ENCODE measurements at places on chromosomes 3 and 15.

- DNase-seq = no peak
Observed at GRCh38 chr15:69513450-69513960, 60.9 kb downstream of the RPLP1 start.

DNA sequence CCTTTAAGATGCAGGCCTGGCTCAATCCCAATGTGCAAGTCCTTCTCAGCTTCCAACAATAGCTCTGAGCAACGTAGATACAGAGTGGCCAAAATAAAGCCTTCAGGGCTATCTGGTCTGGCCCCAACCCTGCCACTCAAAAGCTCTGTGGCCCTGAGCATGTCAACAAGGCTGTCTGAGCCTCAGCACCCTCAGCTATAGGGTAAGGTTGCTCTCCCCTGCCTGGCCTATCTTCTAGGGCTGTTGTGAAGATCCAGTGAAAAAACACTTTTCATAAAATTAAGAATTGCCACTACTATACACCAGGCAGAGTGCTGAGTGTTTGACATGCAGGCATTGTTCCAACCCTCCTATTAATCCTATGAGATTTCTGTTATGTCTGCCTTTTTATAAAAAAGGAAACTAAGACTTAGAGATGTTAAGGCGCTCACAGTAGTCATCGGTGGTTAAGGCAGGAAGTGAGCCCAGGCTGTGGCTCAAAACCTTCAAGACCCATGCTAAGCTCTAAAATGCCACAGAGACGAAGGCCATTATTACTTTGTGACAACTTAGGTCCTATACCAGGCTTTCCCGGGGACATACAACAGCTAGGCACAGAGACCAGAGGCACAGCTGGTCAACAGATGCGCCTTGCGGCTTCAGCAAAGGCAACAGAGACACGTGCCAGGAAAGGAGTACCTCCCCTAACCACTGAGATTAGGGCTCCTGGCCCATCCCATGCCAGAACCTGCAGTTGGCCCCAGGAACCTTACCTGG is 5.1 kb downstream of the POLG start:
- no peak for DNase-seq

GRCh38 chr3:47314056-47314764 is 31.5 kb downstream of the KLHL18 start:
- no peak for DNase-seq

DNA sequence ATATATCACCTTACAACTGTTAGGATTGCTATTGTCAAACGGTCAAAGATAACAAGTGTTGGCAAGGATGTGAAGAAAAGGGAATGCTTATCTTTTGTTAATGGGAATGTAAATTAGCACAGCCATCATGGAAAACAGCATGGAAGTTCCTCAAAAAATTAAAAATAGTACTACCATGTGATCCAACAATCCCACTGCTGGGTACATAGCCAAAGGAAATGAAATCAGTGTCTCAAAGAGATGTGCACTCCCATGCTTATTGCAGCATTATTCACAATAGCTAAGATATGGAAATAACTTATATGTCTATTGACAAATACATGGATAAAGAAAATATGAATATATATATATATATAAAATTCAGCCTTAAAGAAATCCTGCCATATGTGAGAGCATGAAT is 274.6 kb downstream of the EDEM1 start:
- no peak for DNase-seq

- DNase-seq = no peak
Observed at GRCh38 chr15:66593219-66593780, 27.5 kb upstream of the LCTL start.

GRCh38 chr3:107429320-107430181 is 52.3 kb downstream of the CCDC54 start:
- DNase-seq = peak; percentile 80

- DNase-seq = no peak
Observed at GRCh38 chr15:81388436-81388770, 14.4 kb upstream of the TMC3 start.

DNA sequence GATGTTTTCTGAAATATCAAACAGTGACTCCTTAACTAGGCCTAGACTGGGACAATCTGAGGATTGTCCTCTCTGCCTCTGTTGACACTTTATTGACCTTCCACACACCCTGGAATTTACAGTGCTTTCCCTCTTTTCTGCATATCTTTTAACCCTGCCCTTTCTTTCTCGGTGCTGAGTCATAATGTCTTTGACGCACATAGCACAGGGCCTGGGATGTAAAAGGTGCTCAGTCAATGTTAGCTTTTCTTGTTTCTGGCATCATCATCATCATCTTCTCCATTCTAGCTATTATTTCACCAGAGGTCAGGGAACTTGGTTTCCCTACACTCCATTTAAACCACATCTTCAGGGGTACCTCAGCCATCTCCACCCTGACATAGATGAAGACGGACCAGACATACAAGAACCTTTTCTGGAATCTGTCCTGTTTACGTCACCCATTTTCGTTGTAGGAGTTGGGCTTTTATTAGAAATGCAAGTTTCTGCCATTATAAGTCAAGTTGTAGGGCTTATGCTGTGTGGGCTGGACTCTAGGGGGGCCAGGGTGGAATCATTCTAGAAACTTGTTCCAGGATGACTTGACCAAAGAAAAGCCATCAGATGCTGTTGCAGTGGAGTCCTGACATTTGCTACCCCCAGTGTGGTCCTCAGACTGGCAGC is 46.6 kb downstream of the ZBTB38 start:
- no peak for DNase-seq

- DNase-seq = no peak
Observed at GRCh38 chr3:46908294-46908985, 30.9 kb downstream of the PTH1R start.

- no peak for DNase-seq
Observed at GRCh38 chr3:33490641-33491241, 50.5 kb upstream of the UBP1 start.

DNA sequence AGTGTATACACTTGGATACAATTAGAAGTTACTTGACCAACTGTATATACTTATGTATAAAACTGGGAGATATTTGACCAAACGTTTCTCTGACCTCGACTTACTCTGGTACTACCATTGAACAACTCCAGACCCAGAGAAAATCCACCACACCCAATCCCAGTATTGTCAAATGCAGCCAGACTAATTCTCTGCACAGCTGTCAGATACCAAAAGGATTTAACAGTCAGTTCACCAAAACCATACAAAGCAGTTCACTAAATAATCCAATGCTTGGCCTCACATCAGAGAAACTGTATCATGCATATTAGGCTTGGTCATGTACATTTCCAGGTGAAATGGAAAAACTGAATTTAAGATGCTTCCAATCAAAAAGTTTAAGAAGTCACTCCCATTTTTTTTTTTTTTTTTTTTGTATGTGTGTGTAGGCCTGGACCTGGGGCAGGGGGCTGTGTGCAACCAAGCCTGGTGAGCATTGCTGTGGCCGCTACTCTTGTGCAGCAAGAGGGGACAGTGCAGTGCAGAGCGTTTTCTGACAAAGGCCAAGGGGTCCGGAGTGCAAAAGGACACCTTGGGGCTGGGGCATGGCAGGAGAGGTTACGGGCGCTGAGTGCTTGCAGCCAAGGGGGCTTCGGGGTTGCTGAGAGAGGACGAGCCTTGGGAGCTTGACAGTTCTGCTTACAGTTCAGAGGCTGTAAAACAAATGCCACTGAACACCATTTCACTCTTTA is 1.4 kb downstream of the TOMM70 start:
- DNase-seq = no peak

GRCh38 chr3:190180268-190180667 is 59.6 kb upstream of the P3H2 start:
- no peak for DNase-seq

- DNase-seq = no peak
Observed at GRCh38 chr3:10268930-10269329, 20.7 kb downstream of the TATDN2 start.

DNA sequence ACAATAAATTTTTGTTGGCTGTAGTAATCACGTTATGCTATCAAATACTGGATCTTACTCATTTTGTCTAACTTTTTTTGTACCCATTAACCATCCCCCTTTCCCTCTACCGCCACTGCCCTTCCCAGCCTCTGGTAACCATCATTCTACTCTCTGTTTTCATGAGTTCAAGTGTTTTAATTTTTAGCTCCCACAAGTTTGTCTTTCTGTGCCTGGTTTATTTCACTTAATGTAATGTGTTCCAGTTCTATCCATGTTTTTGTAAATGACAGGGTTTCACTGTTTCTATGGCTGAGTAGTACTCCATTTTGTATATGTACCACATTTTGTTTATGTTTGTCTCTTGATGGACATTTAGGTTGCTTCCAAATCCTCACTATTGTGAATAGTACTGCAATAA is 52.1 kb downstream of the STARD9 start:
- DNase-seq = no peak

- DNase-seq = no peak
Observed at GRCh38 chr3:127694467-127695215, 21.9 kb downstream of the ABTB1 start.

- DNase-seq = no peak
Observed at GRCh38 chr3:124774327-124774718, 44.1 kb downstream of the UMPS start.

GRCh38 chr15:75048394-75048793 is 25.0 kb downstream of the PPCDC start:
- no peak for DNase-seq

GRCh38 chr3:142530296-142530695 is 48.2 kb downstream of the ATR start:
- DNase-seq = no peak

- no peak for DNase-seq
Observed at GRCh38 chr3:32004113-32004765, 22.7 kb downstream of the ZNF860 start.

DNA sequence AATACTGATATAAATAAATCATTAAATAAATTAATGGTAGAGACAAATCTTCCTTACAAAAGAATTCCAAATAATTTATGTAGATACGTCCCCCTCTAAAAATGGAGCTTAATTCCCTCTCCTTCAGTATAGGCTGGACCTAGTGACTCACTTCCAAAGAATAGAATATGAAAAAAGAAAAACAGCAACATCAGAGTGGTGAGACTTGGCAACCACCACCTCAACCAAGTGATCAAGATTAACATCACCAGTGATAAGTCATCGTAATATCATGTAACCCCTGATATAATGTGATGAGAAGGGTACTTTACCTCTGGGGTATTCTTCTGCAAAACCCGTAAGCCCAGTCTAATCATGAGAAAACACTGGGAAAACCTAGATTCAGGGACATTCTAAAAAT is 13.4 kb downstream of the GOLGB1 start:
- no peak for DNase-seq

GRCh38 chr15:70495991-70496599 is 267.3 kb downstream of the UACA start:
- DNase-seq = no peak
